ENCODE measurements at places on chromosomes 7 and 10.

DNA sequence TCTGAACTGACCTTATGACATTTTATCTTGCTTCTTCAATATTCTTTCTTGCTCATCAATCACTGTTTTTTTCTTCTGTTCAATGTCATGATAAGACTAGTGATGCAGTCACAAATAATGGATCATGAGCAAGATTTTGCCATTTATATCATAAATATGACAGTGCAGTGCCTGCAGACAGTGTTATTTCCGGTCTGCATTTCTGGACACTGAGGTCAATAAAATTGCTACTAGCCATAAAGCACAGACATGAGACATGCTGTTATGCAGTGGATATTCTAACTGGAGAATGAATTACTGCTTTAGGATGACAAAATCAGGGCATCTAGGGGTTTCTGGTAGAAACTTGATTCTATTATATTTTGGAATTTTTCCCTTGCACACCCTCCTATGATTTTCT, 1509.7 kb upstream of the LRRTM3 start:
- no peak for DNase-seq

GRCh38 chr7:116024826-116025809, 5.4 kb downstream of the TFEC start:
- no peak for DNase-seq

GRCh38 chr7:74043523-74043951, 15.6 kb downstream of the ELN start:
- no peak for DNase-seq

- no peak for DNase-seq
These were observed 455.6 kb upstream of the FOXK1 start for GRCh38 chr7:4226524-4226882.

- peak; percentile 16 for DNase-seq
These were observed 152.7 kb downstream of the SKIDA1 start for GRCh38 chr10:21372651-21373410.

DNA sequence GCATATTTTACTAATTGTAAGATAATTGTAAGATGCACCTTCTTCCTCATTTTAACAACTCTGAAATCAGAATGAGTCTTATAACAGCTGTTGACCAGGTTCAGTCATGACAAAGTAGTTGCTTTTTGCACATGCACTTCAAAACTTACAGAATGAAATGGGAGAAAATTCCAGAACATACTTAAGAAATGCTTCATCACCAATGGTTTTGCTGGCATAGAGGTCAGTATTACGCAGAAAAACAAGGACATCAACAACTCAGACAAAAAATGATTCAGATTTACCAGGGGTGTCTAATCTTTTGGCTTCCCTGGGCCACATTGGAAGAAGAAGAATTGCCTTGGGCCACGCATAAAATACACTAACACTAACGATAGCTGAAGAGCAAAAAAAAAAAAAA, 13.3 kb downstream of the COL28A1 start:
- DNase-seq, result no peak

DNA sequence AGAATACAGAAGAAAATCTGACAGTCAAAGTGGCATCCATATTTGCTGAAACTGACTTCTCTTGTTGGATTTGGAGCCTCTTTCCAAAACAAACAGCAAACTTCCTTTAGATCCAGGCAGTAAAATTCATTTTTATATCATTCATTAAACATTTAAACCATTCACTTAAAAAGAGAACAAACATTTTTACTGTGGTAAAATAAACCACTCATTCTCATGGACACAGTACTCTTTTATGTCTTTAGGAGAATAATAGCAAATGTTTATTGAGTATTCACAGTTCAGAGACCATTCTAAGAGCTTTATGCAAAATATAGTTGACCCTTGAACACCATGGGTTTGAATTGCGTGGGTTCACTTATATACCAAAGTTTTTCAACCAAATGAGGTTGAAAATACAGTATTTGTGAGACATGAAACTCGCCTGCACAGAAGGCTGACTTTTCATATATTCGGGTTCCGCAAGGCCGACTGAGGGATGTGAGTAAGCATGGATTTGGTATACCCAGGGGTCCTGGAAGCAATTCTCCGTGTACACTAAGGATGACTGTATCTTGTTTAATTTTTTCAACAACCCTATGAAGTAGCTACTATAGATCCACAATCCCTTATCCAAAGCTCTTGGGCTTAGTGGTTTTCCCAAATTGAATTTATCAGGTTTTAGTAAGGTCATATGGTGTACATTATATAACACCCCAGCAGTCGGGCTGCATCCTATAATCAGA, 49.1 kb downstream of the ATXN7L1 start:
- DNase-seq, result no peak

GRCh38 chr7:81111358-81111757, 192.5 kb upstream of the SEMA3C start:
- DNase-seq, result no peak

DNA sequence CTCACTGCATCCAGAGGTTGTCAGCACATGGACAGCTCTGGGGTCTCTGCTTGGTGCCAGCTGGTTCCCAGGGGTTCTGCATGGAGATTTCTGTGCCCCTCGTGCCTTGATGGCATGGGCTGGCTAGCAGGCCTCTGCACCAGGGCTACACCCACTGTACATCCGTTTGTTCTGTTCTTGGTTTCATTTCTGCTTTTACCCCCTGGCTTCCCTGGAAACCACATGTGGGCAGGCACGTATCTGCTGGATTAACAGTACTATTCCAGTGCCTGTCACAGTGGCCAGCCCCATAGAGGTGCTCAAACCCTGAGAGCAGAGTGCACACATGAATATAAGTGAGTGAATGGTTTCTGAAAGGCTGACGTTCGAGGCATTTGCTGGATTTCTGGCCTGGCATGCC, 207.2 kb upstream of the GPR26 start:
- no peak for DNase-seq

All from T-cell (primary cell).